Stimulated activated CD8-positive, alpha-beta memory T cell treated with anti-CD3 and anti-CD28 coated beads, Interleukin-2, amount 100 ng/mL, for 1 hour (primary cell): ENCODE measurements at places on chromosomes 3 and 15.

- DNase-seq, result no peak
Observed at GRCh38 chr3:188390775-188391443, 237.0 kb downstream of the LPP start.

- DNase-seq, result no peak
Observed at GRCh38 chr3:197137751-197138150, 108.1 kb upstream of the MELTF start.

- no peak for DNase-seq
Observed at GRCh38 chr3:31039145-31039544, 144.7 kb upstream of the GADL1 start.

GRCh38 chr15:42736178-42736792 is 643 bp downstream of the CDAN1 start:
- no peak for DNase-seq

GRCh38 chr3:6532101-6532500 is 328.8 kb upstream of the GRM7 start:
- no peak for DNase-seq

DNA sequence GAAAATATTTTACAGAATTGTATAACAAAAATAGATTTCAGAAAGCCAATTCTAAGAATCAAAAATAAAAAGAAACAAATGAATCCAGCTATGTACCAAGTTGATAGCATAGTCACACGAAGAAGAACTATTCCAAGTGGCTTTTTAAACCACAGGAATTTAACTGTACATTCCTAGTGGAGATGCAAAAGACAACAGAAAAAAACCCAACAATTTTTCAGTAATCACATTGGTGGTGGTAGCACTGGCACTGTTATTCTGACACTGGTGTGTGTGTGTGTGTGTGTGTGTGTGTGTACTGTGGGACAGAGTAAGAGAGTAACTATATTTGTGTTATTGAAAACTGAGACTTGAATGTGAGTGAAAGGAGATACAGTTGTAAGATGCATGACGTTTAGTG is 9.1 kb downstream of the BFSP2 start:
- DNase-seq, result no peak

DNA sequence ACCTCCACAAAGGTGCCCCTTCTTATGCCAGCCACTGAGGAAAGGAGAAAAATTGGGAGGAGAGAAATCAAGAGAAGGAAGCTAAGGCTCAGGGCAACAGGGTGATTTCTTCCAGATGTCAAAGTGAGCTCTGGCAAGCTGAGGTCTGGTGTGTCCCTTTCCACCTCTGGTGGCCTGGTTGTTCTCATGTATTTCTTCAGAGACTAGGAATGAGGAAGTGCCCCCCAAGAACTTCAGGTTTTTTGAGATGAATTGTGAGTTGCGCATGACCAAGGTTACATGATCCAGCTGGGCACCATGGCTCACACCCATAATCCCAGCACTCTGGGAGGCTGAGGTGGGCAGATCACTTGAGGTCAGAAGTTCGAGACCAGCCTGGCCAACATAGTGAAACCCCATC is 5.6 kb downstream of the RAB6B start:
- DNase-seq, result no peak

GRCh38 chr3:58055314-58055713 is 47.1 kb downstream of the FLNB start:
- DNase-seq, result no peak

- DNase-seq, result no peak
Observed at GRCh38 chr15:62171882-62172281, 6.8 kb upstream of the C2CD4B start.

- DNase-seq, result no peak
Observed at GRCh38 chr3:156404217-156404616, 150.7 kb downstream of the SSR3 start.

DNA sequence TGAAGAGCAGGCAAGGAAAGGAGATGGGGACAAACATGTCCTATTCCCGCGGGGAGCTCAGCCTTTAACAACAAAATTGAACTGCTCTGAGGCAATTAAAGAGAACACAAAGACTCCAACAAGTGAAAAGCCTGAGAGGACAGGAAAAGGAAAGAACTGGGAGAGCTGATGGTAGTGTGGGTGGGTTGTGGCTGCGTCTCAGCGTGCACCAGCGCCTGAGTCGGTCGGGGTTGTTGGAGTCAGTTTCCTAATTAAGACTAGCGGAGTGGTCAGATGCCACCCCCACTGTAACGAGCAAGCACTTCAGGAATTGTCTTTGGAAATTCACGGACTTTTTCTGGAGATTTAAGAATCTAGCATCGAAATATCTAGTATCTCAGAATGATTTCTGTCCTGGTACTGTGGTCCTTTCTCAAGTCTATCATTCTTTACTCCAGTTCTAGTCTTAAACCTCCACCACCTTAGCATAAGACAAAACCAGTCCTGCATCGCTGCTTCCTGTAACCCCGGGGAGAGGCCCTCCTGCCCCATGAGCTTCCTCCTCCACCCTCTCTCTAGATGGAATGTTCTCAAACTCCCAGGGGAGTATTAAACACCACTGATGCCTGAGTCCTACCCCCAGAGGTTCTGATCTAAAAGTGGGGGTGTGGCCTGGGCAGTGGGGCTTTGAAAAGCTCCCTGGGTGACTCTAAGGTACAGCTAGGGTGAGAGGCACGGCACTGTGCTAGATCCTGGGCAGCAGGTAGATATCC is 104.0 kb downstream of the CYP19A1 start:
- no peak for DNase-seq

DNA sequence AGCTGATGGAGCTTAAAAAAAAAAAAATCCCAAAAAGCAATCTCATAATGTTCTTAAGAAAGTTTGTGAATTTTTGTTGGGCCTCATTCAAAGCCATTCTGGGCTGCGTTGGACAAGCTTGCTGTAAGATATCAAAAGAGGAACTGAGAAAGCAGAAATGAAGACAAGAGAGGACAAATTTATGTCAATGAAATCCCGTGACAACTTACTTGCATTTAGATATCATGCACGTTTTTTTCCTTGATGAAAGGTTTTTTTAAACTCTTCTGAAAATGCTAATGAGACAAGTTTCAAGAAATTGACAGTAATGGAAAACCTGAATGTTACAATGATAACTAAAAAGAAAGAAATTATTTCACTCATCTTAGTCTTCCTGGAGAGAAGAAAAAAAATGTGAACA is 662.9 kb downstream of the SQOR start:
- DNase-seq, result no peak

- DNase-seq, result no peak
Observed at GRCh38 chr15:77035584-77035983, 35.3 kb downstream of the TSPAN3 start.
